Cardiac fibroblast (primary cell): ENCODE measurements at places on chromosomes 4 and X.

- DNase-seq = no peak
Observed at GRCh38 chrX:10172877-10173276, 16.1 kb downstream of the CLCN4 start.

DNA sequence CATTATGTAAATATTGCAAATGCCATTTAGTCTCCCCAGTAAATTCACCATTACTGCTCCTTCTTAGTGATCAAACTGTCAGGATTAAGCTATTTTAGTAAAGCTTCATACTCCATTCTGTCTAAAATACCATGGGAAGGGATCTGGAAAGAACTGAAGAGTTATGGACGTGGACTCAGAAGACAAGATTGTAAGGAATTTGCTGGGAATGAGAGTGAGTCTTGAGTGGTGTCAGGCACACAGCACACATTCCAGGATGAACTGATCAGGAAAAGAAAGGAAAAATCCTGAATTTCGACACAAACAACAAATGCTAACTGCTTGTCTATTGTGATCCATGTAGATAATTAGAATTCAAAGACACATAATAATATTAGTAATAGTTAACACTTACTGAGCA, 311.0 kb downstream of the CENPC start:
- DNase-seq = no peak

DNA sequence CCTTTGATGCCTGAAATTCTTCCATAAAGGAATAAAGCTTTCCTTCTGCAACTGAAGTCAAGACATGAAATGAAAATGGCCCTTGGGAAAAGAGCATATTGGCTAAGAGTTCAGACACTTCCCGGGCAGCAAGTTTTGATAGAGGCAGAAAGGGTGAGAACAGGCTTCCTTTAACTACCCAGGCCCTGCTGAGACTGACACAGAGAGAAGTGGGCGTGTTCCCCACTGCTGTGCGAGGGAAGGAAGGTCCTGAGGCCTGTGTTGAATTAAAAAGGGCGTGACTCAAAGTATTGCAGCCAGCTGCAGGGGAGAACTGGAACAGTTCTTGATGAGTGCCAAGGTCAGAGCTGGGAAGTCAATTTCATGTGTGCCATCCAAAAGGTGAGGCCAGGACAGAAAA, 33.9 kb upstream of the ADGRG2 start:
- DNase-seq = no peak

DNA sequence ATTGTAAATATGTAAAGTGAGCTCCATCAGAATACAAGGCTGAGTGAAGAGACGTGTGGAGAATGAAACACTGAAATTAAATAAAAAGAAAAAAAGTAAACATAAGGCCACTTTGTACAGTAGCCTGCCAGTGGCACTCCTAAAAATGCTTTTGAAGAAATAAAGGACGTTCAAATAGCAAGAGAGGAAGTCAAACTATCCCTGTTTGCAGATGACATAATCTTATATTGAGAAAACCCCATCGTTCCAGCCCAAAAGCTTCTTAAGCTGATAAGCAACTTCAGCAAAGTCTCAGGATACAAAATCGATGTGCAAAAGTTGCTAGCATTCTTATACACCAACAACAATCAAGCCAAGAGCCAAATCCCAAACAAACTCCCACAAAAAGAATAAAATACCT, 24.2 kb downstream of the RASSF6 start:
- DNase-seq = no peak

GRCh38 chr4:7236847-7237246, 44.5 kb downstream of the SORCS2 start:
- DNase-seq = no peak

DNA sequence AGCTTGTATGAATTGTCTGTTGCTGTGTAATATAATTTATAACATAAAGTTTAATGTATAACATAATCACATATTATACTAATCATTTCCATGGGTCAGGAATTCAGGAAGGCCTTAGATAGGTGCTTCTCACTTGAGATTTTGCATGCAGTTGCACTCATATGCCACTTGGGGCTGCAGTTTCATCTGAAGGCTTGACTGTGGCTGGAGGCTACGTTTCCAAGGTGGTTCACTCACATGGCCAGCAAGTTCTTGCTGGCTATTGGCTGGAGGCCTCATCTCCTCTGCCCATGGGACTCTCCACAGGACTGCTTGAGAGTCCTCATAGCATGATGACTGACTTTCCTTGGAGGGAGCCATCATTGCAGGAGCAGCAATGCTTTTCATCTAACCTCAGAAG, 53.4 kb upstream of the STX18 start:
- peak; percentile 15 for DNase-seq

GRCh38 chr4:1784789-1785591, 8.1 kb upstream of the FGFR3 start:
- no peak for DNase-seq

DNA sequence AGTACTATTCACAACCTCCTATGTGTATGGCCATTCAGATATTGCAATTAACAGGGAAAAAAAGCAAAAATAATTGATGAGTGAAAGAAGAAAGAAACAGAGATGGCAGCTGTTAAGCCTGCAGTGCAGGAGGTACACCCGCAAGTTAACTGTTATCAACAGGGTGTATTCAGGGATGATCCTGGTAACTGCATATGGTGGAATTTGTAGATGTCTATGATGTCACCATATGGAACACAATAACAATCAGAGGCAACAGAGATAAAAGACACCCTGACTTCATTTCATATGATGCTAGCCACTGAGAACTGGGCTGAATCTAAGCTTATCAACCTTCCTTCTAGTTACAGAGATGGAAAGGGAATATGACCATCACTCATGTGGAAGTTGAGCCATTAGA, 96.5 kb downstream of the PDGFC start:
- DNase-seq = no peak

- DNase-seq = no peak
Observed at GRCh38 chrX:8755116-8755515, 23.2 kb upstream of the ANOS1 start.

GRCh38 chr4:138522366-138522765, 280.2 kb upstream of the SLC7A11 start:
- peak; percentile 61 for DNase-seq

- no peak for DNase-seq
Observed at GRCh38 chr4:144948009-144948408, 150.0 kb downstream of the ANAPC10 start.

- DNase-seq = peak; percentile 58
Observed at GRCh38 chr4:168766604-168767316, 243.3 kb downstream of the CBR4 start.

- no peak for DNase-seq
Observed at GRCh38 chr4:60042941-60043340, 1157.2 kb upstream of the ADGRL3 start.

DNA sequence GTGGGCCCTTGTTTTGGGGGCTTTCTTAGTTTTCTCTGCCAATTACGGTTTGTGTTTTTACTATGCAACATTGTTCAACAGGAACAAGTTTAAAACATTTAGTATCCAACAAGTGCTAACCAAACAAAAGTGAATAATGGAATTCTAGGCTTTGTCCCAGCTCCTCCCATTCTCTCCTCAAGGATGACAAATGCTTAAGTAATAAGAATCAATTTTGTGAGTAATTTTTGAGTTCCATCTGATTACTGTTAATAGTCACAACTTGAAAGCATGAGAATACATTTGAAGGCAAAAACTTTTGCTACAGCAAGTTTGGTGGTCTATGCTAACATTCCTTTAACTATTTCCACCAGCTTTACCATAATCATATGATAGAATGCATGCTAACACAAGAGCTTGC, 78.1 kb upstream of the HPGD start:
- no peak for DNase-seq

- DNase-seq = no peak
Observed at GRCh38 chr4:44985938-44986337, 259.6 kb upstream of the GNPDA2 start.

DNA sequence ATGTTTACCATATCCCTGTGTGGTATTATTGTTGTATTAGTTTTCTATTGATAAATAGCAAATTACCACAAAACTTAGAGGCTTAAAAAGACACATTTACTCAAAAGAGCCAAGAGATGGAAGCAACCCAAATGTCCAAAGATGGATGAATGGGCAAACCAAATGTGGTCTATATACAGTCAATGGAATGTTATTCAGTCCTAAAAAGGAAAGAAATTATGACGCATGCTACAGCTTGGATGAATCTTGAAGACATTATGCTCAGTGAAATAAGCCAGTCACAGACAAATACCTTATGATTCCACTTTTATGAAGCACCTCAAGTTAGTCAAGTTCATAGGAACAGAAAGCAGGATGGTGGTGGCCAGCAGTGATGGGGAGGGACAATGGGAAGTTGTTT, 144.7 kb downstream of the QDPR start:
- no peak for DNase-seq

- DNase-seq = no peak
Observed at GRCh38 chr4:3263876-3264193, 14.9 kb downstream of the MSANTD1 start.

DNA sequence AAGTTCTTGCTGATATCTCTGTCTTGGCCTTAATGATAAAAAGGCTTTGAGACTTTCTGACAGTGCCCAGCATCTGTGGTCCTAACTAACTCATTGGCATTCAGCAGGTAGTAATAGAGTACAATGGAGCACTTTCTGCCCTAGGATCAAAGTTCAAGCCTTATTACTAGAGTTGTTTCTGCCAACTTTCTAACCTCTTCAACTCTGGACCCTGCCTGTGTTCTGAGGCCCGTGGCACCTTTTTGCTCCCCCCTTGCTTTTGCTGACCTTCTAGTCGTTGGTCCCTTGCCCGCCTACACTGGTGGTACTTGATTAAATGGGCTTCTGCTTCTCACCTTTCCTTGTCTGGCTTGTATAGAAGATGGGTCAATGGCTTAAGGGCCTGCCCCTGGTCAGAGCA, 126.3 kb downstream of the PPARGC1A start:
- no peak for DNase-seq

GRCh38 chrX:38558686-38559085, 2.7 kb upstream of the TSPAN7 start:
- DNase-seq = peak; percentile 10

- no peak for DNase-seq
Observed at GRCh38 chrX:45063319-45064095, 137.2 kb downstream of the DIPK2B start.

- peak; percentile 97 for DNase-seq
Observed at GRCh38 chr4:40057586-40058091, 989 bp downstream of the N4BP2 start.
